ENCODE measurements at places on chromosomes 3 and 15.

DNA sequence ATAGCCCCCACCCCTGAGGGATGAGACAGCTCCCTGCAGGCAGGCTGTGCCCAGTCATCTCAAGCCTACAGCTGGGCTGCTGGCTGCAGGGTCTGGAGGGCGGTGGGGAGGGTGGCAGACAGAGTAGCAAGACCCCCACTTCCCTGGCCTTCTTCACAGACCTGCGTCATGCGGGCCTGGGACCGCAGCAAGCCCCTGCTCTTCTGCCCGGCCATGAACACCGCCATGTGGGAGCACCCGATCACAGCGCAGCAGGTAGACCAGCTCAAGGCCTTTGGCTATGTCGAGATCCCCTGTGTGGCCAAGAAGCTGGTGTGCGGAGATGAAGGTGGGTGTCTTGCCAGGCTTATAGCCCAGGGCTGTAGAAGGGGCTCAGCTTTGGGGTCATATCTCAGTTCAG is 25.0 kb downstream of the PPCDC start:
- DNase-seq = no peak

DNA sequence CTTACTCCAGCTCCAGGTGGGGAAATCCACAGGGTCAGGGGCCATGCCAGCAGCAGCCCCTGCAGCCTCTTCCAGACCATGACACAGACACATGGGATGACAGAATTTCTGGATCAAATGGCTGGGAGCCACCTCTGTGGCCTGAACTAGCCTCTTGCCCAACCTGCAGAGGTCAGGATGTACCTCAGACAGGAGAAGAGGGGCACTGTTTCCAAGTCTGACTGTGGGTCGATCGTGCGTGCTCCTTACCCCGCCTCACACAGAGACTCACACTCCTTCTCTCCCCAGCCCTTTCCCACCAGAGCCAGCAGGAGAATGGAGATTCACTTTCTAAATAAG is 131.9 kb downstream of the FAM43A start:
- DNase-seq = no peak

GRCh38 chr3:24487325-24488262 is 7.1 kb downstream of the THRB start:
- DNase-seq = no peak

- DNase-seq = no peak
These were observed 2.9 kb downstream of the CTNNB1 start for GRCh38 chr3:41202075-41202833.

DNA sequence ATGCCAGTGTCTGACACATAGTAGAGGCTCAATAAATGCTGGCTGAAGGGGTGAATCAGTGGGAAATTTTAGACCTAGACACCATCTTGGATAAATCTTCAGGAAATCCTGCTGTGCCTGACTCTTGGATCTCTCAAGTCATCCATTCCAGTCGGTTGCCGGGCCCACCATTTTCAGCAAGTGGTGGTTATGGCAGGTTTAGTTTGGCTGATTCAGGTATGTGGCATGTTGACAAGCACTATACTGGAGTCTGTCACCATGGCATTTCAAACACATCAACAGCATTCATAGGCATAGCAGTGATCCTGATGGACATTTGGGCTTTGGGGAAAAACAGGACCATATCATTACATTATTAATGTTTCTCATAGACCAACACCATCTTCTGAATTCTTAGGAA is 25.7 kb upstream of the APH1B start:
- DNase-seq = no peak

GRCh38 chr3:120908795-120909601 is 993 bp downstream of the STXBP5L start:
- no peak for DNase-seq

All from AG04450 (cell line).